ENCODE measurements at places on chromosomes 7 and 10.
A peak's percentile ranks its signal among the peaks of the same experiment; 100 is the strongest.

DNA sequence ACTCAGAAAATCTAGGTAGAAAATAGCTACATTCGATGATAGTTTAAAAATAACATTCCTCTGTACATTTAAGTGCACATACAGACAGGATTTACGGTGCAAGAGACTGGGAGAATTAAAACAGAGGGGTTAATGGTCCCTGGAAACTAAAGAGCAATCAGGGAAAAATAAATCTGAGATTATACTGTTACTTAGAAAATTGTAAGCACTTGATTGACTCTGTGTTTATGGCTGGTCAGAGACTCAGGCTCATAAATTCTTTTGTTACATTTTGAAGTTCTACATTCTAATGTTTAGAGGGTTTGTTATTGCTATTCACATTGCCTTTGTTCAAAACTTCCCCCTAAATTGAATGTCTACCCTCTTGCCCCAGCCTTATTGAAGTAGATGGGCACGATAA lies 54.4 kb downstream of the CDCA7L start:
- no peak for DNase-seq

DNA sequence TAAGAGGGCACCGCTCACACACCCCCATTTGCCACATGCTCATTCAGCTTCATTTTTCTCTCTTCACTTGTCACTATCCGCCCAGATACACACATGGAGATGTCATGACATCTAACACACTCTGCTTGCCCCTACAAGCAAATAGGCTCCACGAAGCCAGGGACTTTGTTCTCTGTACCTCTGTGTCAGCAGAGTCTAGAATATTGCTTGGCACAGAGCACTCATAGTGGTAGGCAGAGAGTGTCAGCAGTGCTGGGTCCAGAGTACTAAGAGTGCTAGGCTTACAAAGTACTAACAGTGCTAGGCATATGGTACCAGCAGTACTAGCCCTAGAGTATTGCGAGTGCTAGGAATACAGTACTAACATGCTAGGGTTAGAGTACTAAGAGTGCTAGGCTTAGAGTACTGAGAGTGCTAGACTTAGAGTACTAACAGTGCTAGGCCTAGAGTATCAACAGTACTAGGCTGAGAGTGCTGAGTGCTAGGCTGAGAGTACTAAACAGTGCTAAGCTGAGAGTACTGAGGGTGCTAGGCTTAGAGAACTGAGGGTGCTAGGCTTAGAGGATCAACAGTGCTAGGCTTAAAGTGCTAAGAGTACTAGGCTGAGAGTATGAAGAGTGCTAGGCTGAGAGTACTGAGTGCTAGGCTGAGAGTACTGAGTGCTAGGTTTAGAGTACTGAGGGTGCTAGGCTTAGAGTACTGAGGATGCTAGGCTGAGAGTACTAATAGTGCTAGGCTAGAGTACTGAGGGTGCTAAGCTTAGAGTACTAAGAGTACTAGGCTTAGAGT lies 166.1 kb downstream of the PRKAG2 start:
- no peak for DNase-seq

GRCh38 chr10:68550747-68551411 lies 9.3 kb upstream of the TET1 start:
- peak; percentile 30 for DNase-seq

DNA sequence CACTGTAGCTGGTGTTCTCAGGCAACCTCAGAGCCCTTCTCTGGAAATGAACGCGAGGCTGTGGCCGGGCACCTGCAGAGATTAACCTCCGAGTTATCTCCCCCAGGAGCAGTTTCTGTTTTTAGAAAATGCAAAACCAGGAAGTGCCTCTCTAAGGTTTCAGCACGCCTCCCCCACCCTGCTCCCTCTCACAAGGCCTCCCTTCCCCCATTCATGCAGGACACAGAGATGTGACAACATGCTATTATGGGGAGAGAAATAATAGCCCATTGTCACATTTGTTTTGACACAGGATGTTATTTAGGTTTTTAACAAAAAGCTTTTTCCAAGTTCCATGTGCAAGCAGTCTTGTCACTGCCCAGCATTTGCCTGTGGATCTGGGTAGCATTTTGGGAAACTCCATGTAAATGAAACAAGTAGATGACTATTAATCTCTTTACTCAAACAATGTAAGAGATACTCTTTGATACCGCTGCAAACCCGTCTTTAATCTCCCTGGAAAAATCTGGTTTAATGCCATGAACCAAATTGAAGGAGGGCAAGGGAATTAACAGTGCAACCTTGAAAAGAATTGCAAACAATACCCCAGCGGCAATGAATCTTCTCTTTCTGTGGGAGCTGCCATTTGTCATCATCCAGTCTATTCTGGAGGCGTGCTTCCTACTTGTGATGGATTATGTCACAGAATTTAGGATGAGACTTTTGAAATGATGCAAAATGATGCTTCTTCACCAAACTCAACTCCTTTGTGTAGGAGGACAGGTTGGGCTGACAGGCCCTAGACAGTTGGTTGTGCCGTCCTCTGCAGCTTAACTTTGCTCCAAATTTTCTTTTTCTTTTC lies 86.5 kb upstream of the NMT2 start:
- peak; percentile 10 for DNase-seq

DNA sequence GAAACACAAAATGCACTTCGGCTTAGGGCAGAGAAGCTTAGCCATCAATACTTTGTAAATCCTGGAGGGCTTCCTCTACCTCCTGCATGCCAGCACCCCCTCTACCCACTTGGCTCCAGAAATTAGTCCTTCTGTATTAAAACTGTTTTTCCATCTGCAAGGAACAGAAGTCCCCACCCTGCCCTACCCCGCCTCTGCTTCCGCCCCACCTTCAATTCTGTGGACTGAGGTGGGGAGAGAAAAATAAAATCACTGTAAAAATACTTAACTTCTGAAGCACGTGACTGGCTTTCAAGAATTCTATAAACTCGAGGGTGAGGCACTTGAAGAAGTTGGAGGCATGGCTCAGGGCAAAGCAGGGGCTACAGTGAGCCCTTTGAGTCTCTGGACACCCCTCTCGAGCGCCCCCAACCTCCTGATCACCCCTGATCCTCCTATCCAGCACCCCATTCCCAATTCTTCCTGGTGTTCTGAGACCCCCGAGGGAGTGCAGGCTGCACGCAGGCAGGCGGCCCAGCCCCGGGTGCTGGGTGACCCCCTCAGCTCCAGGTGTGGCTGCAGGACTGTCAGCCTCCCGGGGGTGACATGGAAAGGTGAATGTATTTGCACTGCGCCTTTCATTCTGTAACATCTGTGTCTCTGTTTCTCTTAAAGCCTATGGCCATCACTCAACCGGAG lies 7.3 kb upstream of the KIAA1217 start:
- DNase-seq, result no peak

GRCh38 chr10:13268841-13269240 lies 31.0 kb downstream of the PHYH start:
- no peak for DNase-seq

- peak; percentile 88 for DNase-seq
These were observed at the start of gene NOM1 for GRCh38 chr7:156949541-156950380. Gene NOM1, plus strand, starts transcription at chr7:156949712. Its CDS starts 26 bp downstream, at chr7:156949738.

DNA sequence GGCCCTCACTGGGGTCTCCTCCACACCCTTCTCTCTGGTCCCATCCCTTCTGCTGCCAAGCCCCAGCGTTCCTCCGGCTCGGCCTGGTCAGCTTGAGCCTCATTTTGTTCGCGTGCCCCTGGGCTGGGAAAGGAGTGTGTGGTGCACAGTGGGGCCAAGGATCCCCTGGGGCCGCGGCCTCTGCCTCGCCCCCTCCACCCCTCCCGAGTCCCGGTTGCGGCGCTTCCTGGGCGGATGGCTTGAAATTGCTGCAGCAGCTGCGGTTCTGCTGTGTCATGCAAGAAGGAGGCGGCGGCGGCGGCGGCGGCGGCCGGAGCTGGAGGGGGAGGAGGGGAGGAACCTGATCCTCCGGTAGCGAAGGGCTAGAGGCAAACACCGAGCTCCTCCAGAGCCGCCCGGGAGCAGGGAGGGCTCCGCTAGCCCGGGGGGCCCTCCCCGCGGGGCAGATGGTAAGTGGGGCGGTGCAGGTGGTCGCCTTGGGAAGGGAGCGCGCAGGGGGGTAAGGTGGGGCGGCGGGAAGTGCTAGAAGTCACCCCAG lies 217.8 kb upstream of the MKLN1 start:
- peak; percentile 64 for DNase-seq

DNA sequence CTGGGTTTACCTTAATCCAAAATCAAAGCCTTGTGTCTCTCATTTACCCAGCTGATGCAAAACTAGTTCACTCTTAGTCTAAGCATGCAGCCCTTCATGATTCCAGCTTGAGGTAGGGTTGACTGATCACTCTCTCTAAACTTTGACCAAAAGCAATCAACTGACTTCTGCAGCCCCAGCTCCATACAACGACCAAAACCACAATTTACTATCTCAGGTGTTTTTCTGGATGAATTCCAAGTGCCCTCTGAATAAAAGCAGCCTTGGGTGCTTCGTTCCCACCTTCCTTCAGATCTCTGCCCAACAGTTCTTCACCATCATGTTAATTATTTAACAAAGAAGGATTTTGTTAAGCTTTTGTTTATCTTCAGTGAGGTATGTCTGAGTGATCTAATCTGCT lies 62.6 kb downstream of the CCDC6 start:
- no peak for DNase-seq

DNA sequence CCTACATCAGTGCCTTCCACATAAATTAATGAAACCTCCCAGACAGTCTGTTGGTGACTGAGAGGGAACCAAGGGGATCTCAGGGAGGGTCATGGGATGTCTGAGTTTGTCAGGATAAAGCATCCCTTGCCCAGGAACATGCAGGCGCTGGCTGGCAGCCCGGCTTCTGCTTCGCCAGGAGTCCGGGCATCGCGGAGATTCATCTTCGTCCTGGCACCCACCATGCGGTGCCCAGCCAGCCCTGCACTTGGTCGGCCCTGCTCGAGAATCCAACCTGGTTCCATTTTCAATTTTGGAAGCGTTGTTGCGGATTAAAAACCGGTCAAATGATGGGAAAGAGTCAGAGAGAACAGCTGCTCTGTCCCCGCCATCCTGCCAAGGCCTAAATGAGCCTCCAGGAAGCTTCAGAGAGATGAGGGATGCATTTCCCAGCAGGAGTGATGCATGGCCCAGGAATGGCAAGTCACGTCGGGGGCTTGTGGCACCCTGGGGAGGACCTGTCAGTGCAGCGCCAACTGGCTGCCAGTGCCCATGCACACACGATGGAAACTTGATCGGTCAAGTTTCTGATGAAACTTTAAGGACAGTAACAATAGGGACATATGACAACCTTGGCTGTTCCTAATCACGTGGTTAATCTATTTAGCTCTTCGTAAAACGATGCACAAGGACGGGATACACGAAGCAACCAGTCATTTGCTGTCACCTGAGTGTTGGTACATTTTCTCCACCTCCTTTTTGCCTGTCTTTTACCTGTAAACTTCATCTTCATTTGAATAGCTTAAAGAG lies 260.8 kb upstream of the MKI67 start:
- no peak for DNase-seq

- DNase-seq, result no peak
These were observed 53.5 kb downstream of the DNAJB9 start for GRCh38 chr7:108623220-108623619.

GRCh38 chr10:49169776-49170175 lies 18.4 kb downstream of the TMEM273 start:
- DNase-seq, result no peak

DNA sequence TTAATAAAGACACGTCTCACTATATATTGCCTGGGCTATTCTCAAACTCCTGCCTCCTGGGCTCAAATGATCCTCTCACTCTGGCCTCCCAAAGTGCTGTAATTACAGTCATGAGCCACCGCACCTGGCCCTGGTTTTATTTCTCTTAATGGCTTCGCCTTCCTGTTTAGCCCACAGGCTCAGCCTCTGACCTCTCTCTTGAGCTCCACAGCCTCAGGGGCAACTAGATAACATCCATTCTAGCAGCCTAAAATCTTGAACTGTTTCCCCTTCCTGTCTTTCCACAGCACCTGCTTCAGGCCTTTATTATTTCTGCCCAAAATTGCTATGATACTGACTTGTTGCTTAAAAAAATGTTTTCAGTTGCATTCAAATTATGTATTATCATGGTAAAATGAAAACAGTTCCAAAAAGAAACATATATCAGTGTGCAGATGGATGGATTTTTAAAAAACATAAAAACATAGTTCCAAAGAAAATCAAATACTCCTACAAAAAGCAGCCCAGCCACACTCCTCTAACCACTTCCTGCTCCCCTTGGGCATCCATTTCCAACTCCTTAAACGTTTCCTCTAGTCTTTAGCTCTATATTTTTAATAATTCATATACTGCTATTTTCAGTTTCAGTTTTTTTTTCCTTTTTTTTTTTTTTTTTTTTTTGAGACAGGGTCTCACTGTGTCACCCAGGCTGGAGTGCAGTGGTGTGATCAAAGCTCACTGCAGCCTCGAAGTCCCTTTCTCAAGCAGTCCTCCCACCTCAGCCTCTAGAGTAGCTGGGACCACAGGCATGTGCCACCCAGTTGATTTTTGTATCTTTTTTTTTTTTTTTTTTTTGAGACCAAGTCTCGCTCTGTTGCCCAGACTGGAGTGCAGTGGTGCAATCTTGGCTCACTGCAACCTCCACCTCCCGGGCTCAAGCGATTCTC lies 5.1 kb upstream of the BAZ1B start:
- no peak for DNase-seq

DNA sequence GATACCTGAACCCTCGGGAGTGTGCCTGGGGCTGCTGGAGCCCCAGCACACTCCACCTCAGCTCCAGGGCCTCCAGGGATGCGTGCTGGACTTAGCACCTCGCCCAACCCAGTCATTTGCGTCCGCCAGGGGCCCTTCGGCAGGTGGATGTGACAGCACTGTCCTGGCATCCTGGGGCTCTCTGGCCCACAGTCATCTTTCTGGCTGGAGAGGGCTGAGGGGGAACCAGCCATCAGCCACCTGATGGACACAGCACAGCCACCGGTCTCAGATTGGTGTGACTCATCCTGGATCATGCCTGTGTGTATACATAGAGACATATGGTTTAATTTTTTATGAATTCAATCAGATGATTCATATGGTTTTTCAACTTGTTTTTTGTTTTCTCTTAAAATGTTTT lies 11.1 kb downstream of the ZNF775 start:
- DNase-seq, result no peak

GRCh38 chr10:125080984-125081383 lies 79.4 kb downstream of the CTBP2 start:
- DNase-seq, result no peak

- DNase-seq, result no peak
These were observed 46.5 kb downstream of the FAS start for GRCh38 chr10:89037096-89037495.

GRCh38 chr10:18312374-18313139 lies 172.3 kb downstream of the CACNB2 start:
- no peak for DNase-seq

- DNase-seq, result no peak
These were observed 28.9 kb downstream of the NXPH1 start for GRCh38 chr7:8462309-8462708.

- no peak for DNase-seq
These were observed 57.6 kb downstream of the LRRTM3 start for GRCh38 chr10:66983475-66983818.

DNA sequence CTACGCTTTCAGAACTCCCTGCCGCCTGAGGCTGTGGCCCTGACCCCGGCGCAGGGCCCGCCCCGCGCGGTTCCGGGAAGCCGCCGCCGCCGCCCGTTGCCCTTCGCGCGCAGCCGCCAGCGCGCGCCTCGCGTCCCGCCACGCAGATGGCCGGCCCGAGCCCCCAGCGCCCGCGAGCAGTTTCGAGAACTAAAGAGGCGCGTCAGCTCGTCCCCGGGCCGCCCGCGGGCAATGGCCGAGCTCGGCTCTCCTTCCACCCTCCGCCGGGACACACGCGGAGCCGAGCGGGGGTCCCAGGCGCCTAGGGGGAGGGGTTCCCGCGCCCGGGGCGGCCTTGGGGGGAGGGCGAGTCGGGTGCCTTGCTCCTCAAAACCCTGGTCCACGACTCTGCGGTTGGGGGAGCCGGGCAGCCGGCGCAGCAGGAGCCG lies 1.8 kb downstream of the HNRNPF start:
- DNase-seq, result peak; percentile 40

Measured in stimulated activated CD4-positive, alpha-beta T cell treated with anti-CD3 and anti-CD28 coated beads, Interleukin-15, amount 100 ng/mL, for 48 hours (primary cell).